ENCODE measurements at places on chromosomes 4 and X.

- no peak for DNase-seq
These were observed 25.7 kb downstream of the TACC3 start for GRCh38 chr4:1746919-1747602.

- DNase-seq: no peak
These were observed 99.0 kb upstream of the TRPC3 start for GRCh38 chr4:122050841-122051240.

DNA sequence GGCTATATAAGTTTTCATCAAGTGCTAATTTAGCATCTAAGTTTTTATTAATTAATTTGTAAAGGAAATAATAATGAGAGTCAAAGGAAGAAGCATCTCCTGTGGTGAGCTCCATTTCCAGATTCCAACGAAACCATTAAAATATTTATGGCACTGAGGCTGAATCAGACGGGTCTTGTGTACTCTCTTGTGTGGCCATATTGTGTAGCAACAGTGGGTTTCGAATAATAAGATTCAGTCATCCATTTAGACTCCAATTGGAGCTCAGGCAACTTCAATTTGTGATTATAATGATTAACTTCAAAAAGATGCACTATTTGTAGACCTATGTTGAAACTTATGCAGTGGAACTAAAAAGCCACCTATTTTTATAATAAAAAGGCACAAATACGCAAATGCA, 82.4 kb downstream of the SNCA start:
- no peak for DNase-seq

DNA sequence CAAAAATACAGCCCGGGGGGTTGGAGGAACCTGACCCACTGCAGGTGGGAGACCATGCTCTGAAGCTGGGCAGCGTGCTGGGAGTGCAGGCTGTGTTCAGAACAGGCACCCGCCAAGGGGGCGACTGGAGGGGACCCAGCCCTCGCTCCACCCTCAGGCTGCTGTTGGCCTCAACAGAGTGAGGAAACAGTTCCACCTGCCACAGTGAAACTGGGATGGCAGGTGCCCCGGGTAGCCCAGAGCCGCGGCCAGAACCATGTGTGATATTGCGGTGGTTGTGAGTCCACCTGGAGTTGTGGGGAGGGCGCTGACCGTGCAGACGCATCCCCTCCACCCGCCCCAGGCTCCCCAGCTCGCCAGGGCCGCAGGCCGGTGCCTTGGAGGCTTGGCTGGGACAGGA, 45.7 kb upstream of the PSAPL1 start:
- DNase-seq: no peak

- peak; percentile 59 for DNase-seq
These were observed 29.5 kb upstream of the IRF2 start for GRCh38 chr4:184503869-184504300.

GRCh38 chrX:65811558-65812228, 144.2 kb downstream of the MSN start:
- DNase-seq: no peak

- no peak for DNase-seq
These were observed at the start of gene KIT for GRCh38 chr4:54657551-54658251. KIT (plus strand) TSS chr4:54657957; CDS start chr4:54658015, 58 bp downstream.

- no peak for DNase-seq
These were observed 72.5 kb downstream of the ANXA3 start for GRCh38 chr4:78624048-78624447.

DNA sequence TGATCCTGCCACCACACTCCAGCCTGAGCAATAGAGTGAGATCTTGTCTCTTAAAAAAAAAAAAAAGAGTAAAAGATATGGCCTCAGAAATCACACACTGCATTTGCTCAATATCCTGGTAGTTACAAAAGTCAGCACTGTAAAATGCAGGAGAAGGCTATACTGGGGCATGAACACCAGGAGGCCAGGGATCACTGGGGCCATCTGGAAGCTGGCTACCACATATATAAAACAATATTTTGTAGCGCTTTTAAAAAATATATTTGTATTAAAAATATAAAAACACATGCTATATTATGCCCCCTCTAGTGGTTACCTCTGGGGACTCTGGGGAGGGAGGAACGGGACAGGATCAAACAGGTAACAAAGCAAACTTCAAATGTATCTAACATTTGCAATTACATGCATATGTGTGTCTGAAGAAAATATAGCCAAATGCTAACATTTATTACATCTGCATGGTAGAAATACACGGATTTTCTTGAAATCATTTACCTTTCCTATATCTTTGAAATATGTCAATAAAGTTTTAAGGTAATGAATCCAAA, 4.0 kb downstream of the C4orf46 start:
- DNase-seq: peak; percentile 26

DNA sequence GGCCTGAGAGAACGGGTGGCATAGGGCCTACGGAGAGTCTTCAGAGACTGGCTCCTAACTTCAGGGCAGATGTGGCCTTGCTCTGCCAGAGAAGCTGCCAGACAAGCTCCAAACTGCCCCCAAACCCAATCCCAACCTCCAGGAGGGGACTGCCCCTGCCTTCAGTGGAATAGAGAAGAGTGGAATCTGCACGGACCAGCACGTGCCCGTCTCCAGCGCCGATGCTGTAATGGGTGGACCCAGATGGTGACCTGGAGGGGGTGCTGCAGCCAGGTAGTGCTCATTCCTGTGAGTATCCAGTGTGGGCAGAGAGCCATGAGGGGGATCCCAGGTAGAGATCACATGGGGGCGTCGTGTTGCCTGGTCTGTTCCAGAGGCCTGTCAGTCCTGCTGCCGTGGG, 73.2 kb upstream of the NKX1-1 start:
- no peak for DNase-seq

GRCh38 chrX:826448-826847, 195.9 kb downstream of the SHOX start:
- DNase-seq: no peak

GRCh38 chr4:160175064-160175643, 1072.3 kb downstream of the RAPGEF2 start:
- DNase-seq: no peak

DNA sequence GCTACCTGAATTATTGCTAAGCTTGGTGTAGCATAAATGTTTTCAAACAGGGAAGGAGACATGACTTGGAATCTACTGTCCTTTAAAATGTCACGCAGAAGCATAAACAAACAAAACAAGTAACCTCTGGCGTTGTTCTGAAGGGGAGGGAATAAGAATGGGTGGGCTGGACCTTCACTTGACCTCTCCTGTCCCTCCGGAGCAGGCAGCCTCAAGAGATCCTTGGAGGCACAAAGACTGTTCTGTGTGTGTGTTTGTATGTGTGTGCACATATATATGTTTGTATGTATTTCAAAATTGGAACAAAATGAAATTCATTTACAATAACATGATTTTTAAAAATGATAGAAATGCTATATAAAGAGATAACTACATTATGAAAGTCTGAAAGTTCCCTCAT, 91.3 kb upstream of the DCLK2 start:
- no peak for DNase-seq

DNA sequence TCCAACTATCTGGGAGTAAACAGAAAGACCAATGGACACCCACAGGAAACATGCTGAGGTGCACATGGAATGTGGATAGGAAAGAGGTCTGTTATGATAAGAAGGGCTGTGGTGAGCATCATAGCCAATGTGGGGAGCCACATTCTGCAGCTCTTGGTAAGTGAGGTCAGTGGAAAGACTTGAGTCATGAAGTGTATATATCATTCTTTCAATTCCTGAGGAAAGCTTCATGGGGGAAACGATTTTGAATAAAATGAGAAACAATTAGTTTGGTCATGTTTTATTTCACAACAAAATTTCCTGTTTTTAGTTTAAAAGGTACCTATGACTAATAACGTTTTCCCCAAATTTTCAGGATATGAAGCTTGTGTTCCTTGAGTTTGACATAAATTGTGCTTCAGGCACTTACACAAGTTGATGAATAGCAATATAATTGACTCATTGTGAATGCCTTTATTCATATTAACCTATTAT, 41.4 kb upstream of the RASSF6 start:
- peak; percentile 8 for DNase-seq

- DNase-seq: no peak
These were observed 15.0 kb upstream of the MSMO1 start for GRCh38 chr4:165312506-165312905.

GRCh38 chr4:36027203-36027602, 217.1 kb downstream of the ARAP2 start:
- no peak for DNase-seq

- no peak for DNase-seq
These were observed 32.7 kb downstream of the METAP1 start for GRCh38 chr4:99028187-99028586.

- DNase-seq: no peak
These were observed 2.0 kb upstream of the STAG2 start for GRCh38 chrX:123959281-123960063.

DNA sequence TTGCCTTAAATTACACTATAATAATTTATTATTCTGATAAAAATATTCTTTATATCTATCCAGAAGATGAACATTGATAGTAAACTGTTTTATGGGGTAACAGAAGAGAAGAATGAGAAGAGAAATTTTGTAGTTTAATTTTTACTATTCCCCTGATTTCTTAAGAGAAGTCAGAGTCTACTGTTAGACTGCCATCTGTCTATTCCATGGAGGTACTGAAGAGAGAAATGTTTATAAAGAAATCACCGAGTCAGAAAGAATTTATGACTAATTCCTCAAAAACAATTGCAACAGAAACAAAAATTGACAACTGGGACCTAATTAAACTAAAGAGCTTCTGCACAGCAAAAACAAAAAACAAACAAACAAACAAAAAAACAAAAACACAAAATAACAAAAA, 149.9 kb downstream of the FGF16 start:
- no peak for DNase-seq

GRCh38 chrX:73563738-73564068, 706 bp downstream of the CHIC1 start:
- peak; percentile 12 for DNase-seq

DNA sequence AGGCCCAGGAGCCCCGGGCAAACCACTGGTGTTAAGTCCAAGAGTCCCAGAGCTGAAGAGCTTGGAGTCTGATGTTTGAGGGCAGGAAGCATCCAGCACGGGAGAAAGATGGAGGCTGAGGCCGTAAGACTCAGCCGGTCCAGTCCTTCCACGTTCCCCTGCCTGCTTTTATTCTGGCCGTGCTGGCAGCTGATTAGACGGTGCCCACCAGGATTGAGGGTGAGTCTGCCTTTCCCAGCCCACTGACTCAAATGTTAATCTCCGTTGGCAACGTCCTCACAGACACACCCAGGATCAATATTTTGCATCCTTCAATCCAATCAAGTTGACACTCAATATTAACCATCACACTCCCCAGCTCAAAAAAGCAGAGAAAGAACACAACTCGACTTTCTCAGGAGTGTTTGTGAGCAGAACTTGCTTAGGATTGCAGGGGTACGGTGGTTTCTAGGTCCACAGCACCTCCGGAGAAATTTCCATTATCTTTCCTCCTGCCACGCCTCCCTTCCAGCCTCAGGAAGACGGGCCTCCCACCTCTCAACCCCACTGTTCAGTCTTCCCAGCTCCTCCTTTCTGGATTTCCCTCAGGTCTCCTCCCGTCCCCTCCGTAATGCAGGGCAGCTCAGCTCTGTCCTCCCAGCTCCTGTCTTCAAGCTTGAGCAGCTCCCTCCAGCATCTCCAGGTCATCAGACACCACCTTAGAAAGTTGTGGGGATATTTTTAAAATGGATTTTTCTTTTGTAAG, 13.3 kb upstream of the TMEM271 start:
- DNase-seq: no peak
